ENCODE measurements at places on chromosomes 6 and 20.
A peak's percentile ranks its signal among the peaks of the same experiment; 100 is the strongest.

DNA sequence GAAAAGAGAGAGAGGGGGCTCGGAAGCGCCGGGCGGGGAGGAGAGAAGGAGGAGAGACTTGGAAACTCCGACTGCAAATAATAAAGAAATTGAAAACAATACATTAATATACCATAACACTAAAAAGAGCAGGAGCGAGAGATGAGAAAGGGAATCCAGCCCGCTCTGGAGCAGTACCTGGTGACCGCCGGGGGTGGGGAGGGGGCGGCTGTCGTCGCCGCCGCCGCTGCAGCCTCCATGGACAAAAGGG, 338 bp downstream of the E2F3 start:
- no peak for DNase-seq

DNA sequence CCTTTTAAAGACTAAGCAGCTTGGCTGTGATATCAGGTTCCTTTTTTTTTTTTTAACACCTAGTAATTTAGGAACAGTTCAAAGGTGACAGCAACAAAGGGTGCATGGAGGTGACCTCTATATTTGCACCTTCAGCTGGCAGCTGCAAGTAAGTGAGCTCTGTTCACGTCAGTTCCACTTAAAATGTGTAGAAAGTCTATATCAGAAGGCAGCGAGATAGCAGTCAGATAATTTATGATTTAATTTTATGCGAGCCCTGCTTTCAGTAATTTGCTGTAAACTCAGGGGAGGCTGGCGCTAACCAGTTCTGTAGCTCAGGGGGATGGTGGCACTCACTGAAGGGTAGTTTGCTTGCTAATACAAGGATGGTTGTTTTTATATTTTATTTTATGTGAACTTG, 602.8 kb upstream of the MMS22L start:
- DNase-seq: no peak

DNA sequence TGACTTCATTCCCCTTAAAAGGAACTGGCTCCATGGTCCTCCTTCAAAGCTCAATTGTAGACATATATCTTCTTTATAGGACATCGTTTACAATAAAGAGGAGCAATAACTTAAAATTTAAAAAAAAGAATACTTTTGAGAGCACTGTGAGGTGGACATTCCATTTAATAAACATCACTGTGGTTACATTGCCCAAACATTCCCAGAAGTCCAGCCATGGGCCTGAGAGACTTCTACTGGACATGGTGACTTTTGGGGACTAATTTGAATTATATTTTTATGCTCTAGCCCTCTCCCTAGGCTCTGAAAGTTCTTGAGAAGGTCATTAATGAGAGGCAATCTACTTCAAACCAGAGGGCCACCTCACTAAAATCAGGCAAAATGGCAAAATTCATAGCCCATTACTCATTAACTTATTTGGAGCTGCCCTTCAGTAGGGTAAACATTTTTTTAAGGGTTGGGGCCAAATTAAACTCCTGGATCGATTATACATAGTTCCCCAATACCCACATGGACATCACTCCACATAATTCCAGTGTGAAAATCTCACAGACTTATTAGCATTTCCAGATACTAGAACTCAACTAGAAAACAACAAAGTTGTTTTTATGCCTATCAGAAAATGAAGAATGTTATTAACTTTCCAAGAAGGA, 17.1 kb downstream of the ISM1 start:
- no peak for DNase-seq

GRCh38 chr6:165729307-165729936, 66.4 kb upstream of the PDE10A start:
- no peak for DNase-seq

GRCh38 chr20:43843096-43843964, 71.3 kb upstream of the TOX2 start:
- DNase-seq: no peak

- no peak for DNase-seq
These were observed 991 bp downstream of the UQCC2 start for GRCh38 chr6:33710296-33711121.

DNA sequence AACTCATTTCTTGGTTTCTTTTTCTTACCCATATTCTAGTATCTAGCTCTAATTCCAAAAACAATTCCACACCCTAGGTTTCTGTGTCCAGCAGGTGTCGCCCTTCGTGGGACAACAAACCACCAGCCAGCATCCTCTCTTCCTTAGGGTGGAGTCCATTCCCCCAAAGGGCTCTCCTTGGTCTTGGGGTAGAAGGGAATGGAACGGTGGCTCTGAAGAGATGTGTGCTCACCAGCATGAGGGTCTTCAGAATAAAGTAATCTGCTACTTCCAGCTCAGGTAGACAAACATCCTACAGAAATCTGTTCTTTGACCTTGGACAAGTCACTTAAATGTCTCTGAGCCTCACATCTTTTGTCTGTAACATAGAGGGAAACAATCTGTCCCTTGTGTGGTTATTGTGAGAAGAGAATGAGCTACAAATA, 7.2 kb downstream of the HLA-DMB start:
- DNase-seq: peak; percentile 50

GRCh38 chr6:116697480-116697879, 16.5 kb downstream of the KPNA5 start:
- no peak for DNase-seq

GRCh38 chr6:113540466-113540865, 316.7 kb upstream of the MARCKS start:
- no peak for DNase-seq

DNA sequence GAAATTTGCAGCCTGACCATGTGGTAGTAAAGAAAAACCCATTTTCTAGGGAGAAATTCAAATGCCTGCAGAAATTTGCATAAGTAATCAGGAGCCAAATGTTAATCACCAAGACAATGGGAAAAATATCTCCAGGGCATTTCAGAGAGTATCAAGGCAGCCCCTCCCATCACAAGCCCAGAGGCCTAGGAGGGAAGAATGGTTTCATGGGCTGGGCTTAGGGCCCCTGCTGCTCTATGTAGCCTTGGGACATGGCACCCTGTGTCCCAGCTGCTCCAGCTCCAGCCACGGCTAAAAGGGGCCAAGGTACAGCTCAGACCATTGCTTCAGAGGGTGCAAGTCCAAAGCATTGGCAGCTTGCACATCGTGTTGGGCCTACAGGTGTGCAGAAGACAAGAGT, 117.2 kb upstream of the RALGAPA2 start:
- DNase-seq: no peak

- DNase-seq: no peak
These were observed 7.0 kb upstream of the PTPRA start for GRCh38 chr20:2866236-2866635.

GRCh38 chr6:144435602-144436426, 150.7 kb downstream of the UTRN start:
- DNase-seq: no peak

DNA sequence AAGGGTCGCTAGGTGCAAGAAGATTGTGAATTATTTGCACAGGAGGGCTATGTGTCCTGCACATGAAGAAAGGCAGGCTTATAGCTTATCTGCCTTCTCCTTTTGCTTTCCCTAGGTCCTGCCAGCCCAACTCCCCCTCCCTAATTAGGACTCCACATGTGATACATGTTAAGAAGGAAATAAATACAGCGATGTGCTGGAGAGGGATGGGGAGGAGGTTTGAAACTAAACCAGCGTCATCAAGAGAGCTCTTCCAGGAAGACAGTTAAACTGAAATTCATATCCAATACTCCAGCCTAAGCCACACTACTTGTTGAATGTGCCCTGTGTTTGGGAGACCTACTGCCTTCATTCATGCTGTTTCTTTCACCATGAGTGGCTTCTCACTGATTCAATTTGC, 34.9 kb upstream of the UTRN start:
- no peak for DNase-seq

GRCh38 chr6:21187485-21187884, 406.1 kb upstream of the SOX4 start:
- DNase-seq: no peak

DNA sequence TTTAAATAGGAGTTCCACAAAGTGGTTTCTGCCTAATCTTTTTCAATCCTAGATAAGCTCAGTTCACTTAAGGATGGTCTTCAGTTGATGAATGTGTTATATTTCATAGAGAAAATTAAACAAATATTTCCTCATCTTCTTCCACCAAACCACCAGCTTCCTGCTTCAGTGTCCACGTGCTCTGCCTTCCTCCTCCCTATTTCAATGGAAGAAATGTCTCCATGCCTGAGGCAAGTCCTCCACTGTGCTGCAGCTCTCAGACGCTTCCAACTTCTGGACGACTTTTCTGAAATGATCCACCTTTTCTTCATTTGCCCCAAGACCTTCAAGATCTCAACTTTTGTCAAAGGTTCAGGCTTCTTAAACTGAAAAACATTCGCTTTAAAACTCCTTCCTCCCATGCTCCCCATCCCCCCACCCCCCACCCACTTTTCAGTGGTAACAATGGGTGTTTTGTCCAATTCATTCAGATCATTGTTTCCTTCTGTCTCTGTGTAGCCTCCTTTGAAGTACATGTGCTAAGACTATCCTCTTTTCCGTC, 25.3 kb upstream of the FABP7 start:
- DNase-seq: no peak

DNA sequence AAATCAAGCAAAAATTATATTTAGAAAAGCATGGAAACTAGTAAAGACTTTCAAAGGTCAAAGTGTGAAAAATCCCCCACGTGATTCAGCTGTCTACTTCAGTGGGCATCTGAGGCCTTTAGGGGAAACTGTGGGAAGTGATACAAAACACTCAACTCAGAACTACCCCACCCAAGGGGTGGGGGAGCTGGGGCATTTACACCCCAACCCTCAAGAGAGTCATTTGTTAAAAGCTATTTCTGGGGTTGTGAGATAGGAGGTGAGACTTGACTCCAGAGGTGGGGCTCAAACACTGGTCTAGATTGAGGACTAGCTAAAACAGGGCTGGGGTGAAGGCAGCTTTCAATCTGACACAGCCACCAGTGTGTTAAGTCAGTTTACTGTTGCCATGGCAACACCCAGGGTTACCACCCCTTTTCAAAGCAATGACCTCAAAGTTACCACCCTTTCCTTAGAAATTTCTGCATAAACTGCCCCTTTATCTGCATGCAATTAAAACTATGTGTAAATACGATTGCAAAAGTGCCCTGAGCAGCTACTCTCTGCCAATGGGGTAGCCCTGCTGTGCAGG, 9.9 kb upstream of the GTSF1L start:
- DNase-seq: no peak

GRCh38 chr20:16257021-16257420, 316.2 kb downstream of the KIF16B start:
- DNase-seq: no peak

DNA sequence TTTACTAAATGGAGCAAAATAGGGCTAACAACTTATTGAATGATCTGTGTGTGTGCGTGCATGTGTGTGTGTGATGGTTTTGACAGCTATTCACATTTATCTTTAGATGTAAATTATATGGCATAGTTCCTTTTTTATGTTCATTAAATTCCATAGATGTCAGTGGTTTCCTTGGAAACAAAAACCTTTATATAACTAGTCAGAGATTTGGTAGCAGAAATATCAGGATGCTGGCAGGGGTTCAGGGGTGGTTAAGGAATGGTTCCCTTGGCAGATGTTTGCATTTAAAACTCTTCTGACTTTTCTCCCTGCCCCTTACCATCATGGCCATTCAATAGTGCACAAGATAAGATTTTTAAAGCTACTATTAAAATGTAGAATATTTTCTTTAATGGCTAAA, 256.6 kb downstream of the PLCB1 start:
- no peak for DNase-seq

DNA sequence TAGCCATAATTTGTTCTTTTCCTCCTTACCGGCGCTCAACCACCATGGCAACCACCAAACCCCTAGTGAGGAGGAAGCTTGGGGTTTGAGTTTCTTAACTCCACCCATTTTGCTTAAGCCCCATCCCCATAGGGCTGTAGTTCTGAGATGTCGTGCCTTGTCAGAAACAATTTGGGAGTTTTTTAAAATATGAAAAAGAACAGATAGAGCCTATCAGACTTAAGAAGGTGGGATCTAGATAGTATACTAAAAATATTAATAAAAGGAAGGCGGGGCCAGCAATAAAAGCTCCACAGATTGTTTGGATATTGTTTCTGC, 5.6 kb downstream of the BRD2 start:
- DNase-seq: no peak

DNA sequence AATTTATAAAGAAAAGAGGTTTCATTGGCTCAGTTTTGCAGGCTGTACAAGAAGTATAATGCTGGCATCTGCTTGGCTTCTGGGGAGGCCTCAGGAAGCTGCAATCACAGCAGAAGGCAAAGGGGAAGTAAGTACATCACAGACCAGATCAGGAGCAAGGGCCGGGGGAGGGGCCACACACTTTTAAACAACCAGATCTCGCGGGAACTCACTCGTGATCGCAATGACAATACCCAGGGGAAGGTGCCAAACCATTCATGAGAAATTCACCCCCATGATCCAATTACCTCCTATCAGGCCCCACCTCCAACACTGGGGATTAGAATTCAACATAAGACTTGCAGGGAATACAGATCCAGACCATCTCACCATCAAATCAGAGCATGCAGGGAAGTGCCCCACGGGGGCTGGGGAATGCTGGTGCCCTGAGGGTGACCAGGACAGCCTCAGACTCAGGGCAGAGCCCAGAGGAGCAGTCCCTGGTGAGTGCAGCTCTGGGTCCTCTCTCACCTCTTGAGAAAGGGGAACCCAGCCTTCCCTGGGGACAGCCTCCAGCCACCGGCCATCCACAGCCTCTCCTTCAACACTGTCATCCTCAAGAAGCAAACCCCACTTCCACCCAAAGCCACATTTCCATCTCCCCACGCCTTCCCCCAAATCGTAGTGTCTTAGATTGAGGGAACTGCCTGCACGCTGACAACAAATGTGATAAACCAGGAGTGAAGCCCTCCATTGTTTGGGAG, 80.7 kb downstream of the ANKRD60 start:
- DNase-seq: no peak

GRCh38 chr6:150741633-150742200, 123.8 kb upstream of the MTHFD1L start:
- DNase-seq: no peak

DNA sequence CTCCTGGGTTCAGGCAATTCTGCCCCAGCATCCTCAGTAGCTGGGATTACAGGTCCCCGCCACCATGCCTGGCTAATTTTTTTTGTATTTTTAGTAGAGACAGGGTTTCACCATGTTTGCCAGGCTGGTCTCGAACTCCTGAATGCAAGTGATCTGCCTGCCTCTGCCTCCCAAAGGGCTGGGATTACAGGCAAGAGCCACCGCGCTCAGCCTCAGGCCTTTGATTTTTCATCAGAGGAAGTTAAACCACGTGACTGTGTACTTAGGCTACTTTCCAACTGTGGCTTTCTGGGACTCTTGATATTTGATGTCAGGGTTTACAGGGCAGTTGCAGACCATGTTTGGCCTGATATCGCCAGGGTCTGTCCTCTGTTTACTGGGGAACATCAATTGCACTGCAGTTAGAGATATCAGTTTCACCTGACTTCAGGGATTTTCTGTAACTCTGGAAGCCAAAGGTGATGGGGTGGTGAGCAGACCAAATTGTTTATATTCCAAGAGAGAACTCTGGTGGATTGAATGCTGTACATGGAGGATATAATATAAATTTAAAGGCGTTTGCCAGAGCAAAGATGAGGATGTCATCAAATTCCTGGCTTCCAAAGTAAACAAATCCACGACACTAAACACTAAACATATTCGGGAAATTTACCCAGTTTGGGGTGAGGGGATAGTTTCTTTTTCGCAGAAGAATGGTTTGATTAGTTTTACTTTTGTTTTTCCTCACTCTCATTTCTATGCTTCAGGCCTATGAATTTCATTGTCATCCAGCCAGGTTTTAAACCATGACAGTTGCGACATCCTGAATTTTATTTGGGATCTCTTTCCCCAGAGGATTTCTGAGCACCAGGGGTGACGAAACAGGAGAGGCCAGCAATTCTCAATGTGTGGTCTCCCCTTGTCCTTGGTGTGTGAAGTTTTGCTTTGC, 4.2 kb downstream of the PSMF1 start:
- no peak for DNase-seq
